ENCODE measurements at places on chromosomes 6 and 20. TPM values are rescaled to one million over a fixed set of nuclear protein-coding genes. Genes with fewer than 3 reads are reported as not detected.

The TMEM217 gene
- total RNA-seq, result 0.84 TPM

The TBX18 gene
- total RNA-seq, result 1.6 TPM

The PPP1R14C gene
- 36.0 TPM for total RNA-seq

The NR2E1 gene
- total RNA-seq, result 0.08 TPM

The BCAS1 gene
- total RNA-seq, result 1.8 TPM

The DSN1 gene
- total RNA-seq, result 8.9 TPM

The SLC4A11 gene
- total RNA-seq, result 20.0 TPM

Measured in esophagus mucosa (tissue), 1 donor.